ENCODE measurements at places on chromosomes 1 and 21.

DNA sequence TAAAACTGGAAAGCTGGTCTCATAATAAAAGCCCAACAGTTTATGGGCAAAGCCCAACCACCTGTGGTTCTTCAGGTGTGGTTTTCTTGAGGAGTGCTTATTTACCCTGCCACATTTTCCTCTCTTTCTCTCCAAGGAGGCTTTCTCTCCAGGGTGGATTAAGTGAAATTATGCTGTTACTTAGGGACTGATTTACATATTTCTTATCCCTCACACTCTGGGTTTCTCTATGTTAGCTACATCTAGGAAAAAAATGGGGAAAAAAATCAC, 4.8 kb downstream of the TBX19 start:
- no peak for DNase-seq

DNA sequence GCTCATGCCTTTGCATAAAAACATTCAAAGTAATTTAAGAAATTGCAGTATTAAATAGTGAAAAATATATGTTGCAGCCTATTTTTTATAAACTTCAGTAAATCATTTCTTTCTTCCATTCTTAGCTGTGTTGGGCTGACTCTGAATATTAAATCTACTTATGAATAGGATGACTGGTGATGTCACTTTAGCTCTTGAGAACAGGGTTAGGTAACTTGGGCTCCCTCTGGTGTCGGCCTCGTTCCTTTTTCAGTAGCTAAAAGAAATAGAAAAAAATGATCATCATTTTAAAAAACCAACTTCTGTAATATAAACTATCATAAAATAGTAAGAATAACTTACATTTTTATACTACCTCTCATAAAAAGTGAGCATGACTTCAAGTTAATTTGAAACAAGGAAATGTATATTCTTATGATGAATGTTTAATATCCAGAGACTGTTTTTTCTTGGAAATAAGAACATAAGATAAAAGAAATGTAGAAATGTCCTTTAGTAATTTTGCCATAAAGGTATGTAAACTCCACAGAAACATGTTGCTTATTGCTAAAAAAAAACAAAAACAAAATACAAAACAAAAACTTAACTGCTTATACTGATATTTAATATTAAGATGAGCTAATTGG, 26.8 kb upstream of the NCAM2 start:
- no peak for DNase-seq

GRCh38 chr1:178349801-178350200, 147.0 kb downstream of the CLEC20A start:
- DNase-seq: no peak

DNA sequence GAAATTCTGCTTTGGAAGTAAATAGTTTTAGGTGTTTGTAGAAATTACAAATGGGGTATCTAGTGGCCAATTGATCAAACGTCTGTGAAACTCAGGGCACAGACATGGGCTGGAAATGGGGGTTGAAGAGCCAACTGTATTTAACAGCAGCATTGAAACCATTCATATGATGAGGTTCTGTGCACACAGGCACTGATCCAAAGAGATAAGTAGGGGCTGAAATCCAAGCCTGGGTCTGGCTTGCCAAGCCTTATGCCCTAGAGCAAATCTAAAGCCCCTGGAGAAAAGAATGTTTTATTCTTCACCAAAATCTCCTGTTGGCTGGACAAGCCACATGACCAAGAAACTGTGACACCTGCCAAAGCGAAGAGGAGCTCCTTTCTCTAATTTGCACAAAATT, 67.6 kb upstream of the ST6GALNAC5 start:
- DNase-seq: no peak

DNA sequence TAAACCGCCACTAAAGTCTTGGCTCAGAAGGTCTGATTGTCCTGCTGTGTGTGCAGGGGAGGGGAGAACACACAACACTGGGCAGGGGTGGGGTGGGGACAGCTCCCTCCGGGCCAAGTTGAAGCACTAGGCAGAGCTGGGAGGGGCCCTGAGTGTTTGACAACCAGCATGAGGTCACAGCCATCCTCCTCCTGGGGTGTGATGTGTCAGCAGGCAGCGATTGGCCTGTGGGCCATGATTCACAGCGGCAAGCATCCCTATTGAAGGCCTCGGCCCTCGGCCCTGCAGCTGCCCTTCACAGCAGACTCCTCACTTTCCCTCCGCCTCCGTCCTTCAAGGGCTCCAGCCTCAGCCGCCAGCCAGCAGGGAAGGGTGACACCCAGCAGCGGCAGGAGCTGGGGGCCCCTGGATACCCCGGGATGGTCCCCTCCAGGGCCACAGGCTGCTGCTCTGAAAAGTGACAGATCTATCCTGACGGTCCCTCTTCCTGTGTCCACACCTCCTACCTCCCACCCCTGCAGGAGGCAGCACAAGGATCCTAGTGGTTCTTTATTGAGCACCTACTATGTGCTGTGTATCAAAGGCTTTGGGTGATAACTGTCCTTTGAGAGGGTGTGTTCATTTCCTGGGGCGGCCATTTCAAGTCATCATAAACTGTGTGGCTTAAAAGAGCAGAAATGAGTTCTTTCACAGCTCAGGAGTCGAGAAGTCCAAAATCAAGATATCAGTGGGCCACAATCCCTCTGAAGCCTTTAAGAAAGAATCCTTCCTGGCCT, 66.0 kb upstream of the SLC25A33 start:
- no peak for DNase-seq

GRCh38 chr1:210344706-210345105, 16.0 kb downstream of the HHAT start:
- DNase-seq: no peak

GRCh38 chr1:182679684-182680083, 4.7 kb downstream of the RGS8 start:
- DNase-seq: no peak

DNA sequence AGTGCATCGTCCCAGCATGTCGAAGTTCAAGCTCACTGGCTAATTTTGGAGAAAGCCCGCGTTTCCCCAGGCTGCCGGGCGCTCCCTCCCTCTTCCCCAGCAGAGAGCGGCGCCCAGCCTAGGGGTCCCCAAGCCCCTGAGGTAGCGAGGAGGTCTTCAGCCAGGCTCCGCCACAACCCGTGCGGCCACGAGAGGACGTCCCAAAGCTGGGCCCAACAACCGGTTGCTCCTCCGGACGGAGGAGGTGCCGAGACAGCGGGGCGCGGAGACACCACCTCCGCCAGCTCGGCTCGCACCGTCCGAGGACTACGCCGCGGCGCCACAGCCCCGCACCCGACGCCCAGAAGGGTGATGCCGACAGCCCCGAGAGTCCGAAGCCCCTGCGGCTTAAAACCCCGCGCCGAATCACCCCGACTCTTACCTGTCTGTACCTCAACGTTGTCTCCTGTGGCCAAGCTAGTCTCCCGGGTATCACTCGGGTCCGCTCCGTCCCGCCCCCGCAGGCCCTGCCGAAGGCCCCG, at the start of gene DENND2C:
DENND2C (minus strand) TSS at position 488 of the 521 bp plus-strand sequence. CDS start 44,065 bp downstream, outside the sequence.
- DNase-seq: no peak
